Head of caudate nucleus (tissue), 42 donors: ENCODE measurements at places on chromosomes 7 and 10.

GRCh38 chr7:37357637-37357996, 91.0 kb downstream of the ELMO1 start:
- no peak for DNase-seq

DNA sequence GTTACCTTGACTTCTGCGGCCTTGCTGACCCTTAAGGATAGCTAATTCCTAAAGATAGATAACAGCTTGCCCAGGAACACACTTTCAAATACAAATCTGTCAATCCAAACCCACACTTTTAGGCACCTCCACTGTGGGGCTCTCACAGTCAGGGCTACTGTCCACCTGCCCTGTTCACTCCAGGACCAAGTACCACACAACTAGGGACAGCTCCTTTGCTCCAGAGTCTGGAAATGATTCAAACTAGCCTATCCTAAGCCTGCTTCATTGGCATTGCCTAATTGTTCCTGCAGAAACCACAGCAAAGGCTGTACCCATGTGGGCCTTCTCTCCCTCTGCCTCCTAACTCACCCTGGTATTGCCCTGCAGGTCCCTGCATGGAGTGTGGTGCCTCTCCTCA, 538.9 kb upstream of the IGFBP3 start:
- DNase-seq, result no peak

DNA sequence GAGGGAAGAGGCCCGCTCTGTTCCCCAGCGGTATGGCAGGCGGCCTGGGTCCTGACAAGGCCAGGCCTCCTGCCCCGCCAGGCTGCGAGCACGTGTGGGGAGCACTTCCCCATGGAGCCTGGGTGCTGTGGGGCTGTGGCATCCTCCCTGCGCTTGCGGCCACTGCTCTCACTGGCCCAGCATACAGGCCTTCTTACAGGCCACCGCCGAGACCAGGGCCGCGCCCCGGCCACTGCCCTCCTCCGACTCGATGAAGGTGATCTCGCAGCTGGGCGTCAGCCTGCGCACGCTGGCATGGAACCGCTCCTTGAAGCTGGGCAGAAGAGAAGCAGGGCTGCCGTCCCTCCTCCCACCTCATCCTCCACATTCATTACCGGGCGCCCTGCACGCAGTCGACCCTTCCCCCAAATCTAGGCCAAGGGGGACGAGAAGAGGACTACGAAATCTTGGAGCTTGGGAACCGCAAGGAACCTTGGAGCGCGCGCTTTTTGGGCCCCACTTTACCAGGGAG, 3.9 kb upstream of the MYL7 start:
- no peak for DNase-seq

DNA sequence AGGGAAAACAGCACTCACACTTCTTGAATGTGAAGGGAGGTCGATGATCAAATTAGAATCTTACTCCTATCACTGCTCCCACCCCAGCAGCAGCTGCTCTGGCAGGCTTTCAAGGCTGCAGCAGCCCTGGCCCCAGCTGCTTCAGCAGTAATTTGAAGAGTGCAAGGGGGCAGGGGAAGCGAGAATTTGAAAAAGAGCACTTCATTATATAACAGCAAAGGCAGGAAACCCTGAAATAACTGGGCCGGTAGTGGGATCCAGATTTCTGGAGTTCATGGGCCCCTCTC, 44.9 kb downstream of the MYPN start:
- peak; percentile 46 for DNase-seq

DNA sequence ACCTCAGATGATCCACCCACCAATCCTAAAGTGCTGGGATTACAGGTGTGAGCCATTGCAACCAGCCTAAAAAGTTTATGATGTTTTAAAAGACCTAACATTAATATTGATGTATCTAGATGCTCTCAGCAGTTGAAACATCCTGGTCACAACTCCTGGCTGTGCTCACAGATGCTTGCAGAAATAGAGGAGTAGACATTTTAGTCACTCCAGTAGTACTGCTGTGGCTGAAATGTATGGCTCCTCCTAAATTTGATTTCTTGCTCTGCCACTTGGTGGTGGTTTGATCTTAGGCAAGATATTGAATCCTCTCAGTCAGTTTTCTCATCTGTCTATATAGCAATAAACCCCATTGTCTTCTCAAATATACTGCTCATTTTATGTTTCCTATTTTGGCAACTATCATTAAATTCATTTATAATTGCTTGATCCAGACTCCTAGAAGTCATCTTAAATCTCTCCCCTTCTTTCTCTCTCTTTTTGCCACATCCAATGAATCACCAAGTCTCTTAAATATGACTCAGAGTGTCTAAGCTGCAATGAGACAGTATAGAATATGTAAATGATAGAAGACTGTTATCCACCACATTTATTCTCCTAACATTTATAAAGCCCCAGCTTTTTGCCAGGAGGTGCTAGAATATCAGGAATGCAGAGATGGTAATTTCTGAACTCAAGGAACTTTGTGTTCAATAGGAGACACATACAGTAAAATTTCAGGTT, 78.1 kb upstream of the NRBF2 start:
- no peak for DNase-seq

- no peak for DNase-seq
Observed at GRCh38 chr7:47045207-47046051, 536.5 kb downstream of the TNS3 start.
